Coronary artery (tissue), 2 donors: ENCODE measurements at places on chromosomes 4 and X.

DNA sequence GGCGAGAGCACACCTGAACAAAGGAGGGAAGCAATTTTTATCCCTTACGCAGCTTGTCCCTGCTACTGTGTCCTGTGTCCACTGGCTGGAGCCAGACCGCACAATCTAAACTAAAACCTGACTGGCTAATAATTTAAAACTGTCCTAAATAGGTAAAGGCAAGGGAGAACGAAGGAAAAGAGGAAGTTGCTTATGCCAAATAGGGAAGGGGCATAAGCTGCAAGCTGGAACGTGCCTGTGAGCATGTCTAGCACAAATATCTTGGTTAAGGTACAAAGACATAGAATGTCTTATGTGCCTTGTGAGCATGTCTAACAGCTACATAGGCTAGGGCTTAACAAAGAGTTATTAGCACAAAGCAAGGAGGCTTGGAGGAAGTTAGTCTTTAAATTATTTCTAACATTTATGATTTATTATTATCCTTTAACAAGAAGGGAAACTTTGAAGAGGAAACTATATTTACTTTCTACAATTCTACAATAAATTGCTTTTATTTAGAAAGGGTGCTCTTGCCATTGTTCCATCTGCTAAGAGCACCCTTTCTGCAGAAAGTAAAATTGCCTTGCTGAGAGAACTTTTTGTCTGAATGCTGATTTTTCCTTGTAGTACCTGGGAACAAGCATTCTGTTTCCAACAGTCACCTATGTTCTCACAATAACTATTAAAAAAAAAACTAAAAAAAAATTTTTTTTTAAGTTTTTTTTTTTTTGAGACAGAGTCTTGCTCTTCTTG is 80.6 kb upstream of the CBR4 start:
- DNase-seq, result no peak

- no peak for DNase-seq
These were observed 328.6 kb downstream of the ARHGAP10 start for GRCh38 chr4:148060264-148061140.

DNA sequence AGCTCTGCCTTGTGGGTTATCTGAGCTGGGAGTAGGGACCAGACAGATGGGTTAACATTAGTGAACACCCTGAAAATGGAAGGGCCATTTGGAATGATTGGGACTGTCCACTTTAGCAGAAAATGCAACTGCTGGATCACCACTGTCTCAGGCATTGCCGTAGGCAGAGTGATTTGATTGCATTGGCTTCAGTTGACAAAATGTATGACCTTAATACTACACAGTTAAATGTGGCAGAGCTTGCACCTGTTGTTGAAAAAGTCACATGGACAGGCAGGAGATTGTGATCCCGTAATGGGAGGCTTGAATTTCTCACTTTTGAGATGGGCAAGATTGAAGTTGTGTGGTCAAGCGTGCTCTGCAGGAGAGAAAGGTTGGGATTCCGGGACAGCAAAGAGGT is 166.5 kb upstream of the PUDP start:
- DNase-seq, result no peak

DNA sequence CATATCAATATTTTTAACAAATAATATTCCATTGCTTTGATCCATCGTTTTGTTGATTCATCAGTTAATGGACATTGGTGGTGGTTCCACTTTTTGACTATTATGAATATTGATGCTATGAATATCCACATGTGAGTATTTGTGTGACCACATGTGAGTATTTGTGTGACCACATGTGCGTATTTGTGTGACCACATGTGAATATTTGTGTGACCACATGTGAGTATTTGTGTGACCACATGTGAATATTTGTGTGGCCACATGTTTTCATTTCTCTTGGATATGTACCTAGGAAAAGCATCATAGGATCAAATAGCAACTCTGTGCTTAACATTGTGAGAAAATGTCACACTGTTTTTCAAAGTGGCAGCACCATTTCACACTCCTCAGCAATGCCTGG is 433.6 kb upstream of the FRG1 start:
- no peak for DNase-seq

DNA sequence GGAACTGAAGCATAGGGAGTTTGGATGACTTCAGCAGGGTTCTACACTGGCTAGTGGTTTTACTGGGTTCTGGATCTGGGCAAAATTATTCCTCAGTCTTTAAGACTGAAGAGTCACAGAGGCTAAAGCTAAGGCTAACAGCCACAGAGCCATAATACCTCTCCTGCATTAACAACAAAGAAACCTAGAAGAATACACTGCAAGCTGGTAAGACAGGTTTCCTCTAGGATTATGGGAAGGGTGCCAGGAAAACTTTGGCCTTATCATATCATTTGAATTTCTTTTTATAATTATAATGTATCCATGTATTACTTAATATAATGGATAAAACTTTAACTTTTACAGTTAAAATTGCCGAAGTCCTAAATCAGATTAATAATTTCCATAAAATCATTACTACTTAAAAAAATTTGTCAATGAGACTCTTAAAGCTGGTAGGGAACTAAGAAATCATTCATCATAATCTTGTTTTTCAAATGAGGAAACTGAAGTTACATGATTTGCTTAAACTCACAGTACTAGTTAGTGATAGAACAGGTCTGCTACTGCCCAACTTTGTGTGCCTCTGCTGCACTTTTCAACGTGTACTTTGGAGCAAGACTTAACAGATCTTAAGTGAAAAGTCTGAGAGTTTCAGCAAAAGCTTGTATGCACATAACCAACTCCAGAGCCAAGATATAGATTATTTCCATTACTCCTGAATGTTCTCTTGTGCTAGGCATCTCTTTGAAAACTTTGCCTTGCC is 24.2 kb upstream of the PGRMC2 start:
- DNase-seq, result no peak

DNA sequence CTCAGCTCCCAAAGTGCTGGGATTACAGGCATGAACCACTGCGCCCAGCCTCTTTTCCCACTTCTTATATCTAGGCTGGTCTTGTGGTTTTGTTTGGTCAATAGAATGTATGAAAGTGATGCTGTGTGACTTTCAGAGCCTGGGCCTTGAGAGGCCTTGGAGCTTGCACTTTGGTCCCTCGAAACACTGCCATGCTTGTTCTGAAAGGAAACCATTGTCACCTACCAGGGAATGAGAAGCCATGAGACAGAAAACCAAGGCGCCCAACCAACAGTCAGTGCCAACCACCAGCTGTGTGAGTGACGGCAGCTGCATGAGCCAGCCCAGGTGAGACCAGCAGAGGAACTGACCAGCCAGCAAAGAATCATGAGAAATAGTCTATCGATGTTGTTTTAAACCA is 57.4 kb downstream of the SCD5 start:
- DNase-seq, result no peak

GRCh38 chr4:126719852-126720251 is 912.9 kb upstream of the INTU start:
- DNase-seq, result no peak

DNA sequence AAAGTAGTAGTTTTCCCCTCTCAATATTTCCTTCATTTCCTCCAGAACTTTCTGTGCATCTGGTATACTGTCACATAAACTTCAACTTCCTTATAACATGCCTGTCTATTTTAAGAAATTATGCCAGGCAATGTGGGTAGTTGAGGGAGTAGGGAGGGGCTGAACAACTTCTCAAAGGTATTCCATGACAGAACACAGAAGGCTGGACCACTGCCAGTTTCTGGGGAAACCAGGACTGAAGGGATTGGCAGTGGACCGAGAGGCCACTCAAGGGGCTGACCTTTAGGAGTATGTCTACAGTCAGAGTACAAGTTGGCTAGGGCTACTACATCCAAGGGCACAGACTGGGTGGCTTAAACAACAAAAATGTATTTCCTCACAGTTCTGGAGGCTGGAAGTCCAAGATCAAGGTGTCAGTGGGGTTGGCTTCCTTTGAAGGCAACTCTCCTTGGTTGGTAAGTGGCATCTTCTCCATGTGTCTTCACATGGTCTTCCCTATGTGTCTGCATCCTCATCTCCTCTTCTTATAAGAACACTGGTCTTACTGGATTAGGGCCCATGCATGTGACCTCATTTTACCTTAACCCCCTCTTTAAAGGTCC is 6.9 kb downstream of the SH3RF1 start:
- no peak for DNase-seq

DNA sequence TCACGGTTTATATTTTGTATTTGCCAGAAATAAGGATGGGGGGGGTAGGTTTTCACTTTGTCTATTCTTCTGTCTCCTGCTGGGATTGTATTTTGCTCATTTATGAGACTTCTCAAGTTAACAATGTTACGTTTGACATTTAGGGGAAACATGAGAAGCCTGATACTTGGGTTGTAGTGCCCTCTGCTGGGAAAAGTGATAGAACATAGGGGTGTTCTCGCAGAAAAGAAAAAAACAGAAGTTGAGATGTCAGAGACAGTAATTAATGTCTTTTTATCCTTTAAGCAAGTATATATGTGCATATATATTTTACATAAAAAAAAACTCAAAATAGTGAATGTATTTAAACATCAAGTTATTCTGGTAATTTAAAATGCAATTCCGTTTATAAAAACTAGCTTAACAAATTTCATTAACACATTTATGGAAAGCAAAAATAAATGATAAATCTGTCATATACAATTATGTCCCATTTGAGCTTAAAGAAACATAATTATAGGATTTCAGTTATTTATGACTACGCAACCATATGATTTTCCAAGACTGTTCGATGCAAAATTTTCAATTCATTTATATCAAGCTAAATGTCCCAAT is 46.0 kb upstream of the TMPRSS11F start:
- DNase-seq, result no peak

DNA sequence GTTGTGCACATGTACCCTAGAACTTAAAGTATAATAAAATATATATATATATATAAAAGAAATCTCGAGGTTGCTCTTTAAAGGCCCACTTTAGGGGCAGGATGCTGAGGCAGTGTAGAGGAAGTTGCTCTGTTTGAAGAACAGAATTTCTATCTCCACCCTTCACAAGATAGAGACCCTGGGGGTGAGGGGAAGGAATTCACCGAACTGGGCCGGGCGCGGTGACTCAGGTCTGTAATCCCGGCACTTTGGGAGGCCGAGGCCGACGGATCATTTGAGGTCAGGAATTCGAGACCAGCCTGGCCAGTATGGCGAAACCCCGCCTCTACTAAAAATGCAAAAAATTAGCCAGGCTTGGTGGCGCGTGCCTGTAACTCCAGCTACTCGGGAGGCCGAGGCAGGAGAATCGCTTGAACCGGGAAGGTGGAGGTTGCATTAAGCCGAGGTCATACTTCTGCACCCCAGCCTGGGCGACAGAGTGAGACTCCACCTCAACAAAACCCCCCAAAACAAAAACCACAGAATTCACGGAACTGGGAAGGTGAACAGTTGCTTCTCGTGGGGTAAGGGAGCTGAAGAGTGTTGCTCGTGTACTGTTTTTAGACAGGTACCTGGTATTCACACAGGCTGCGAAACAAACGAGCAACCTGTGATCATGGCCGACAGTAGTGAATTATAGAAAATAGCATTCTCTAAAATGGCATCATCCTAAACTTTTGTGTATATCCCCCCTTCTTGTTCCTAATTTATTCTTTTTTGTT is 6.2 kb downstream of the PLAC8 start:
- DNase-seq, result no peak

DNA sequence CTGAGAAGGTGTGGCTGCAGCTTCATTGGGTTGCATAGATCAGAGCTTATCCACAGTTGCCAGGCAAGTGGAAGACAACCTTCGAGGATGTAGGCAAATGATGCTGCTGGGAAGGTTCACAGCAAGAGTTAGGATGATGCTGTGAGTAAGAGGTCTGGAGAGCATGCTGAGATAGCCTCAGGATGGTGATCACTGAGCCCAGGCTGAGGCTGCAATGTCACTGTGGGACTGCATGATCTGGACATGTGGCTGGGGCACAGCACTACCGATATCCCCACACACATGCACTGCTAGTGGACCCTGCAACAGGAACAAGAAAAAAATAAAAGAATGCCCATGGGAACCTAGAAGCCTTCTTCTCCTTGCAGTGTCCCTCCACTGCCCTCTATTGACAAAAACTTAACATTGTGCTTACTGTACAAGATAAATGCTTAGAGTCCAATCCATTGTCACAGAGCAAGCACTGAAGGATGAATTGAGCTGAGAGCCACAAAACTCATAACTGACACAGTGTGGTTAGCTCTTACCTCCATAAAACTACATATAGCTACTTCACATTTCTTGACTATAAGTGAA is 105.6 kb downstream of the CNKSR2 start:
- no peak for DNase-seq

DNA sequence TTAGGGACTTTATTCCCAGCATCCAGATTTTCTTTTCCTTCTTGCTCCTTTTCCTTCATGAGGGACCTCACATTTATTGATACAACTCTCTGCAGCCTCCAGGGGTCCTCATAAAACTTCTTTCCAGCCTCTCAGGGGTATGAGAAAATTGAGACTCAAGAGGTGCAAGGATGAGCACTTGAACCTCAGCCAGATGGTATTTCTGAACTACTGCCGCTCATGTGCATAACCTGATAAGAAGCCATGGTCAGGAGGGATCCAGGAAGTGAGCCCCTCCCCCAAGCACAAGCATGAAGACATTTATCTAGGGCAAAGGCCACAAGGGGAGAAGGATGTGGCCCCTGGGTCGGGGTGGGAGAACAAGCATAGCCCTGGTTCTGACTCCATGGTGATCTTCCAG is 73.3 kb downstream of the TSPAN7 start:
- no peak for DNase-seq

DNA sequence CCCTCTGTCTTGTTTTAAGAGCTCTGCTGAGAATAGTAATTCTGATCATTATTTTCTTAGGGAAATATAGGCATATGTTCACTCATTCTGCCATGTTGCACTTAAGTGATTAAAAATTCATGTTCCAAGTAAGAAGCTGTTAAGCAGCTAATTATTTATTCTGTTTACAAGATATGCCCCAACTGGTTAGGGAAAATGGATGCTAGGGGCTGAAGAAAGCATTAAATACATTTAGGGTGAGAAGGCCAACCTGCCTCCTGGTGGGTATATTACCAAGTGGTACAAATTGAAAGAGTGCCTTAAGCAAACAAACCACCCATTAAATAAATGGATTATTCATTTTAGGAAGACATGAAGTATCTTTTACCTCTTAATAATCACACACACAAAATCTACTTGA is 392.6 kb upstream of the EPHA5 start:
- DNase-seq, result no peak

DNA sequence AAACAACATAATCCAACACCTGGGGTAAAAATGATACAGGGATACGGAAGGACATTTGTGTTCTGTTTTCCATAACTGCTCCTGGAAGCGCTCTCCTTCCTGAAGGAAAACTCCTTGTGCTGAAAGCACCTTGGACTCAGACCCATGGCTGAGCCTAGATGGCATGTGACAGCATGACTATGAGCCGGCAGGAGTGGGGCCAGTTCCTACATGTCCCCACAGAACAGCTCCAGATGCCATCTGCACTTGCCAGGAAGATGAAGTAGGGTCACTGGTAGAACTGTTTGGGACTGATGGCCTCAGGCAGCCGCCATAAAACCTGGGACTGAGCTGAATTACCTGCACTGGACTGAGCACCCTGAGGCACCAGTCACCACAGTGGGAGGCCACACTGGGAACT is 56.0 kb upstream of the BCLAF3 start:
- DNase-seq, result no peak

GRCh38 chrX:116436358-116436816 is at the start of gene SLC6A14:
SLC6A14 (plus strand) TSS chrX:116436606; CDS start chrX:116436710, 104 bp downstream.
- DNase-seq, result no peak

GRCh38 chr4:120005527-120005926 is 61.1 kb downstream of the MAD2L1 start:
- no peak for DNase-seq

- DNase-seq, result no peak
These were observed 111.0 kb downstream of the FAM53A start for GRCh38 chr4:1572964-1573720.
